ENCODE measurements at places on chromosomes 3 and 15.

GRCh38 chr3:158458464-158458863 lies 112.5 kb upstream of the MLF1 start:
- no peak for DNase-seq

DNA sequence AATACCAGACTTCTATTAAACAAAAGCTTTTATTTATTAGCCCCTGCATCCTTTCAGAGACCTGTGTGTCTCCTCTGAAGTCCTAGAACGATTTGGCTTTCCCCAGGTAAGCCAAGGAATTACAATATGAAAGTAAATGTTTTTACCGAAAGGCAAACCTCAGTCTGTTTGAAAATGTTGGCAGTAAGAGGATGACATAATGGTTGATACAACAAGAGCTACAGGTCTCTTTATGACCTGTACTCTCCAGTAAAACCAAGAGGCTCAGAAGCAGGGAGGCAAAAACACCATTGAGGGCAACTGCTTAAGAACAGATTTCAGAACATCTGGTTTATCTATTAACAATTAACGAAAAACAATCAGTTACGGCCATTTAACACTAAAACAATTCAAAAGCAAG lies 107.8 kb downstream of the ADAM10 start:
- DNase-seq, result no peak

DNA sequence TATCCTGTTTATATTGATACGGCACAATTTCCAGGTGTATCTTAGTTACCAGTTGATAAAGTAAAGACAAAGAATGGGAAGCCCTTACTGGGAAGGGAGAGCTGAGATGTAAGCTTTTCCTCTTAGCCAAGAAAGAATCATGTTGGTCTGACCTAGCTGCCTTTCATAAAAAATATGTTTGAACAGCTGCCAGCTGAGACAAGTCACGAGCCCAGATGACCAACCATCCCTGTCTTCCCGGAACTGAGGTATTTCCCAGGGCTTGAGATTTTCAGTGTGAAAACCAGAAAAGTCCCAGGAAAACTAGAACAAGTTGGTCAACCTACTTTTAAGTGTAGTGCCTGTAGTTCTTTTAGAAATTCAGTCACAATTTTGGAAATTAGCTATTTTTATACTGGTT lies 3.6 kb upstream of the MYH15 start:
- no peak for DNase-seq

DNA sequence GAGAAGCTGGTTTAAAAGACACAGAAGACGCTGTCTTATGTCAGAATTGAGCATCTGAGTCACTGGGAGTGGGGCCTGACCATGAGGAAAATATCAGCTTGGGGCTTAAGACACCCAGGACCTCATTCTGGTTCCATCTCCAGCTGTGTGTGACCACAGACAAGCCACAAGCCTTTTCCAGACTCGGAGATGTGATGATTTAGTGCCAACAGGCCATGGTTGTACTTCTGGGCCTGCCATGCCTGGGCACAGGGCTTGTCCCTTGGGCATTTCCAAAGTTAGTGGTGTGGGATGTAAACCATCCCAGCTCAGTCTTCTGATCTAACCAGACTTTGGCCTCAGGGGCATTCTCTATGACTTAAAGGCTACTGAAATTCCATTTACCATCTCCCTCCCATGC lies 269.8 kb downstream of the RYR3 start:
- no peak for DNase-seq

- no peak for DNase-seq
Observed at GRCh38 chr3:51024121-51024520, 349.4 kb downstream of the DOCK3 start.

GRCh38 chr15:22259881-22260421 lies 179.6 kb downstream of the OR4M2 start:
- DNase-seq, result no peak

DNA sequence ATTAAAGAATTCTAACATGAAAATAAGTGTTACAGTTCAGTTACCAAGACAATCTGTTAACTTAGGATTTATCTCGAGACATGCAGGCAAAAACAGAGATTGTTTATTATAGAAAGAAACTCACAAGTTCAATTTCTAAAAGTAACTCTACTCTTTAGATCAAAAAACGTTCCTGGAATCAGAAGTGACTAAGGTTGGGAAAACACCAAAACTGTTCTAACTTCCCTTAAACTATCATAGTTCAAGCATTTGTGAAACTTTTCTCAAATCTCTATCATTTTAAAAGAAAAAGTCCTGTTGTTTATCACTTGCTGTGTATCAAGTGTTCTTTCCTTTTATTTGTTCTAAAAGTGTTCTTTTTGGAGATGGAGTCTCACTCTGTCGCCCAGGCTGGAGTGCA lies 8.7 kb downstream of the WDR82 start:
- DNase-seq, result no peak

DNA sequence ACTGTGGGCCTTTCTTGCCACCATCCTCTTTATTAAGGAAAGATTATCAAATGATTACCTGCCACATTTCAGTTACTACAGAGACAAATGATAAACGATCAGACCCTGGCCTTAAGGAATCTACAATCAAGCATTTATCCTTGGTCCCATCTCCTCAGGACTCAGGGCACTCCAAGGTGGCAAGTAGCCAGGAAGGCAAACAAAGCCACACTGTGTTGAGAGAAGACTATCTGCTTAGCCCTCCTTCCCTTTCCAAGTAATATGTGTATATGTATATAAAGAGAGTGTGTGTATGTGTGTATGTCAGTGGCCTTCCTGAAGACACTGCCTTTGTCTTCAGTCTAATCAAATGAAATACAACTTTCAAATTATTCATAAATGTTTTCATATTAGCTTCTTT lies 490.1 kb upstream of the ATP11B start:
- DNase-seq, result no peak

- DNase-seq, result no peak
Observed at GRCh38 chr3:104763007-104763406, 603.7 kb upstream of the ALCAM start.

DNA sequence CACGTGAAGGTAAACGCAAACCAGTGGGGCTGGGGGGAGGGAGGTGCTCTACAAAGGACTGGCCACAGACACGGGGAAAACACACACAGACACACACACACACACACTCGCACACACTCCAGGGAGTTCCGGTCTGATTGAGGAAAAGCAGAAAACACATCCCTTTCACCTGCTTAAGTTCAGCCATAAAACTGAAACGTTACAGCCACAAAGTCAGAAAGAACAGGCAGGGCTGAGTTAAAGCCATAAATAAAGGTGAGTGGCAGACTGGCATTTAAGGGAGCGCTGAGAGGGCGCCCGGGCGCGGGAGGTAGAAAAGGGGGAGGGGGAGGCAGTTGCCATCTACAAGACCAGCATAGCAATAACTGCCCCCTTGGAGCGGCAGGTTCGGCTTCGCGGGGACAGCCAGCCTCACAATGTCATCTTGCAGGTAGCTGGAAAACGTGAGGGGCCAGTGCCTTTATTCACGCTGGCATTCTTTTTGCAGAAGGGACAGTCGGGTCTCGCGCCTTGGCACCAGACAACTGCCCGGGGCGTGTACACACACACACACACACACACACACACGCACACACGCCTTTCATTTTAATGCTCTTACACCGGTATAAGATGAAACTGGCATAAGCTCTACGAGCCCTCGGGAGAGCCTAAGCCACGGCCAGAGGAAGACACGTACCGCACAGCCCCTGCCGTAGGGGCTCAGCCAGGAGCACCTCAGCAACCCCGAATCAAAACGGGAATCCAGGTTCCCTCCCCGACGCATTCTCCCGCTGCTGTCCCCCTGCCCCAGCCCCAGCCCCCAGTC lies 866 bp downstream of the TNIK start:
- DNase-seq, result no peak

DNA sequence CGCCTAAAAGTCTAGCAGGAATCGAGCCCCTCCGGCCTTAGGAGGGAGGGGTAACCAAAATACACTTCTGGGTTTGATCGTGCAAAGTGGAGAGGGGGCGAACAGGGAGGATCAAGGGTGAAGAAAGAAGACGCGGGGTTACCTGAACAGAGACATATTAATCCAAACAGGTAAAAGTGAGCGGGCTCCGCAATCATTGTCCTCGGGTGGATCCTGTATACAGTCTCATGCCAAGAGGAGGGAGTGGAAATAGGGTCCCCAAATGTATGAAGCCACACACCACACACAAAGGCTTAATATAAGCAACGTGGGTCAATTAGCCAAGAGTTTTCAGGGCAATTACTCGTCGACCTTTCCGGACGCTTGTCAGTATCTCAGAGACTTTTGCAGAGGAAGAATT lies 749.5 kb downstream of the ROBO1 start:
- DNase-seq, result no peak

DNA sequence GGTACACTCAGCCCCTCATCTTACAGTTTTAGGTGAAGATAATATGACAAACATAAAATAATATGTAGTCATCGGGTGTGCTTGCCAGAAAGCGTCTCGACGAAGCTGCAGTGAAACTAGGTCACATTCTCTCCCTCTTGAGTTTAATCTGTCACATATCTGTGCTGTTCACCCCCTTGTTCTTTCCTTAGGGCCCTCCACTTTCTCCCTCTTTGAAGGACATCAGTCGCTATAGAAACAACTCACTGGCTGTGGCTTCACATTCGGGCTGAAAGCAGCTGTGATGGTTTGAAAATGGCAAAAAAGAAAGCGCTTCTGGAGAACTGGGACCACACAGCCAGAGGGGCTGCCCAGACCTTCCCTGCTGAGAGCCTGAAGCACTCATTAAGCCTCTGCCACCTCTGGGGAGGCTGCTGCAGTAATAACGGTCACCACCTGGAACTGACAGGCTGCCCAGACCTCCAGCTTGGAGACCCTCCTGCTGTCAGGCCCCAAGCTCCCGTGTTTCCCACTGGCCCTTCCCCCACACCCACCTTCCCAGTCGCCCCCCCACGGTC lies 50.3 kb downstream of the ABTB1 start:
- no peak for DNase-seq

- no peak for DNase-seq
Observed at GRCh38 chr3:71901645-71902044, 116.7 kb upstream of the PROK2 start.

DNA sequence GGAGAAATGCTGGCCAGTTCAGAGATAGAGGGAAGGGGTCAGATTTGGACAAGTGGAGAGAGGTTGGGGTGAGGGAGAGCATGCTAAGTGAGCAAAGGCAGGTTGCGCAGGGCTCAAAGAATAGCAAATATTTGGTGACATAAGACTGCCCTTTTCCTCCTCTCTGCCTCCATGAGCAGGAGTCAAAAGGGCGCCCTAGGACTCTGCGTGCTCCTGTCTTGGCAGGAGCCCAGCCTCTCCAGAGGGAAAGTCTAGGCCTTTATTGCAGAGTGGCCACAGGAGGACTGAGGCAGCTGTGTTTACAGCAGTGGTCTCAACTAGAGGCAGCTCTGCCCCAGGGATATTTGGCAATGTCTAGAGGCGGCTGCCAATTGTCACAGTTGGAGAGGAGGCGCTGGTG lies 165.6 kb downstream of the FAM43A start:
- no peak for DNase-seq

DNA sequence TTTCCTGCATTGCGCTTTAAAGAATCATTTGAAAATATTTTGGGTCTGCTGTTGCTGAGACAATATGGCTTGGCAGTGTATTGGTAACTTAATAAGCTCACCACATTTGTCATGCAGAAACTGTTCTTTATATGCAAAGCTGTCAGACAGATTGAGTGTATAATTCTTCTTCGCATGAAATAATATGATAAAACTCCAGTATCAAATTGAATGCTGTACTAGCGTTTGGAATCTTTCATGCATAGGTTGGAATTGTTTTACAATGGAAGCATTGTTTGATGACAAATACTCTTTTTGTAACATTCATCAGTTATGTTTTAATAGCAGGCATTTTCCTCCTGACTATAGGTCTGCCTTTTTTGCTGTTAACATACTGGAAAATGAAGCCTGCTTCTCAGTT lies 53.8 kb downstream of the RBMS3 start:
- DNase-seq, result no peak

DNA sequence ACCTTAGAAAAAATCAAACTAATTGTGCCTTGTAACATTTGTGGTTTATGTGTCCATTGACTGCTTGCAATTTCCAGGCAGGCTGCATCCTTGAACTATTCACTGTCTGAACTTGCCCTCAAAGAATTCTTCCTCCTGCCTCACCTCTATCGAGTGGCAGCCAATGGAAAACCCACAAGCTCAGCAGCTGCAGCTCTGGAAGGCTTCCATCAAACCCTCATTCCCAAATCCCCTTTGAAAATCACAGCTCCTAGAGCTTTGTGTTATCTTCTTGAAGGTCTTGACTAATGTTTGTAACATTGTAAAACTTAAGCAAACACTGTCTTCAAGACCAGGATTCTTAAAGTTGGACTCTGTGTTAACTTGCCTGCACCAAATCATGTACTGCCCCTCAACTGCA lies 81.1 kb downstream of the FILIP1L start:
- no peak for DNase-seq

- DNase-seq, result no peak
Observed at GRCh38 chr3:75938921-75939320, 153.6 kb upstream of the ZNF717 start.

GRCh38 chr3:64141476-64141875 lies 83.8 kb downstream of the PRICKLE2 start:
- no peak for DNase-seq

- peak; percentile 57 for DNase-seq
Observed at GRCh38 chr3:15064299-15064834, 748 bp downstream of the MRPS25 start.

DNA sequence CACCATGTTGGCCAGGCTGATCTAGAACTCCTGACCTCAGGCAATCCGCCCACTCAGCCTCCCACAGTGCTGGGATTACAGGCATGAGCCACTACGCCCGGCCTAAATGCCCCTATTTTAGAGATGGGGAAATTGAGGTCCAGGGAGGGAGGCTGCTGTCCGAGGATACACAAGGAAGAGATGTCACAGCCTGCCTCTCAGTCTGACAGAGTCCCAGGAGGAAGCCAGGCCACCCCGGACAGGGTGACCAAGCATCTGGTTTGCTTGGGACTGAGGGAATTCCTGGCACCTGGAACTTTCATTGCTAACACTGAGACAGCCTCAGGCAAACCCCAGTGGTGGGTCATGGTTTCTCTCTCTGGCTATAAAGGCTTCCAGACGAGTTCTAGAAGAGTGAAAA lies 30.6 kb upstream of the ADAMTS7 start:
- no peak for DNase-seq

GRCh38 chr3:11238060-11238459 lies 34.1 kb upstream of the ATG7 start:
- no peak for DNase-seq

GRCh38 chr15:95296643-95297042 lies 1033.9 kb upstream of the NR2F2 start:
- DNase-seq, result no peak
